ENCODE measurements at places on chromosomes 16 and 17.
A peak's percentile ranks its signal among the peaks of the same experiment; 100 is the strongest.

DNA sequence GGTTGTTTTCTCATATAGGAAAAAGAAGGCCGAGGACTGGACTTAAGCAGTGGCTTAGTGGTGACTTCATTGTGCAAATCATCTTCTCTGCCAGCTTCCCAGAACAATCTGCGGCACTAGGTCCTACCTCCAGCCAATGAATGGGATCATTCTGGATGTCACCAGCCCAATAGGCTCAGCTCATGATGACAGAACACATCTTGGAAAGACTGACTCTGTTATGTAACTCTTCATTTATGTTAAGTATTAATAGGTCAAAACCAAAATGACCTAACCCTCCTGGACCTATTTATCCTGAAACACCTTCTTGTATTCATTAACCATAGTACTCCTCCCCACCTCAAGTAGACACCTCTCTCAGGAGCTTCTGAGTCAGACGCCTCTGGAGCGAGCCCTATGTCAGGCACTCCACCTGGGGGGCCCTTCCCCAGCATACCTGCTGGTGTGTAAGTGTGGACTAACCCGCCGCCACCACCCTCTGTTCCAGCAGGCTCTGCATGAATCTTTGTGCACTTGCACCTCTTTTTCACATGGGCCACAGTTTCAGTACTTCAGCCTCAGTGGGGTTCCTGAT lies 7.2 kb downstream of the ARL2BP start:
- no peak for DNase-seq

DNA sequence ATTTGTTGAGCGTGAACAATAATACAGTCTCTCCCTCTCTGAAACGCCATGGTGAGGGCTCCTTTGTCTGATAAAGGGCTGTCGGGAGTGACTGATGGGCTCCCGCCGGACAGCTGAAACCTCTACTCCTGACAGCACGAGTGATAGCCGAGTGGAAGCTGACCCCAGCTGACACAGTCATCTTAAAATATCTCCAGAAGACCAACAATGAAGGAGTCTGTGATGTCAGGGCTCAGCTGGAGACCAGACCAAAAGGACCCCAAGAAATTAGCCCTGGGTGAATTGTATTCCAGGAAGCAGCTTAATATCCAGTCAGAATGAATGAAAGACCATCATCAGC lies 22.4 kb downstream of the CCDC182 start:
- DNase-seq, result no peak

GRCh38 chr16:14003074-14003570 lies 68.0 kb upstream of the MRTFB start:
- no peak for DNase-seq

GRCh38 chr16:69818891-69819545 lies 56.9 kb downstream of the WWP2 start:
- DNase-seq, result no peak

DNA sequence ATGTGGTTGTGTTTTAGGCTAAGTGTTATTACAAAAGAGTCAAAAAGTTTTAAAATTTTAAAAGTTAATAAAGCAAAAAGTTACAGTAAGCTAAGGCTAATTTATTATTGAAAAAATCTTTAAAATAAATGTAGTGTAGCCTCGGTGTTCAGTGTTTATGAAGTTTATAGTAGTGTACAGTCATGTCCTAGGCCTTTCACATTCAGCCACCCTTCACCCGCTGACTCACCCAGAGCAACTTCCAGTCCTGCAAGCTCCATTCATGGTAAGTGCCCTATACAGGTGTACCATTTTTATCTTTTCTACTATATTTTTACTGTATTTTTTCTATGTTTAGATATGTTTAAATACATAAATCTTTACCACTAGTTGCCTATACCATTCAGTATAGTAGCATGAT lies 98.5 kb upstream of the RPRML start:
- DNase-seq, result no peak

GRCh38 chr17:37037590-37038155 lies 88.9 kb downstream of the AATF start:
- no peak for DNase-seq

GRCh38 chr17:49194297-49194607 lies 16.1 kb downstream of the GNGT2 start:
- no peak for DNase-seq

GRCh38 chr16:68985268-68985667 lies 120.2 kb upstream of the HAS3 start:
- DNase-seq, result no peak

GRCh38 chr17:75153780-75154194 lies 525 bp downstream of the JPT1 start:
- no peak for DNase-seq

DNA sequence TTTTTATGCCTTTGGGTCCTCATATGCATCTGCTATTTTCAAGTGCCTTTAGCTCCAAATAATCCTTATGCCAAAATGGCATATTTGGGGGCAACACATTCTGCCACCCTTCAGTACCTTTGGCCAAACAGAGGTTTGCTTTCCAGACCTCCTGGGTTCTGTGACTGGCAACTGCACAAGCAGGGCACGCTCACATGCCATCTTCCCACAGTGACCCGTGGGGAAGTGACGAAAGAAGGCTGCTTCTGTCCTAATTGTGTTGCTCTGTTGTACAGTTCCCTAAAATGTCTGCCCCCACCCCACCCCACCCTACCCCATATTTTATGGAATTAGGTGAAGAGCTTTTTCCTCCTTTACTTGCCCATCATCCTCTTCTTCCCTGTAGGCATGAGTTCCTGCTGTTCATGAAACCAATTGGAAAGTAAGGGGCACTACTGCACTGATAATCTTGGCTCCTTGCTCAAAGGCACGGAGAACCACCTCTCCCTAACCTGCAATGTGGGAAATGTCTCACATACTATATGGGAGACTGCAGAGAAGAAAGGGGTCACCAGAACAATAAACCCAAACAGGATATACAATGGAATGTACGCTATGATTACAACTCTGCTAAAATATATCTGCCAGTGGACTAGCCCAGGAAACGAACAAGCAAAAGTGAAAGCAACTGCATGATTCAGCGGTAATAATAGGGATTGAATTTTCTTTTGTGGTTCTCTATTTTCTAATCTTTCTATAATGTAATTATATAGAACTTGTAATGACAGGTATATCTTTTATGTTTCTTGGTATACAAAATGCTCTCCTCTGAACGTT lies 3.3 kb upstream of the SLFN12L start:
- no peak for DNase-seq

- DNase-seq, result no peak
These were observed 19.2 kb downstream of the PAFAH1B1 start for GRCh38 chr17:2612630-2613029.

- DNase-seq, result no peak
These were observed 589 bp downstream of the ARL6IP1 start for GRCh38 chr16:18800775-18801144.

DNA sequence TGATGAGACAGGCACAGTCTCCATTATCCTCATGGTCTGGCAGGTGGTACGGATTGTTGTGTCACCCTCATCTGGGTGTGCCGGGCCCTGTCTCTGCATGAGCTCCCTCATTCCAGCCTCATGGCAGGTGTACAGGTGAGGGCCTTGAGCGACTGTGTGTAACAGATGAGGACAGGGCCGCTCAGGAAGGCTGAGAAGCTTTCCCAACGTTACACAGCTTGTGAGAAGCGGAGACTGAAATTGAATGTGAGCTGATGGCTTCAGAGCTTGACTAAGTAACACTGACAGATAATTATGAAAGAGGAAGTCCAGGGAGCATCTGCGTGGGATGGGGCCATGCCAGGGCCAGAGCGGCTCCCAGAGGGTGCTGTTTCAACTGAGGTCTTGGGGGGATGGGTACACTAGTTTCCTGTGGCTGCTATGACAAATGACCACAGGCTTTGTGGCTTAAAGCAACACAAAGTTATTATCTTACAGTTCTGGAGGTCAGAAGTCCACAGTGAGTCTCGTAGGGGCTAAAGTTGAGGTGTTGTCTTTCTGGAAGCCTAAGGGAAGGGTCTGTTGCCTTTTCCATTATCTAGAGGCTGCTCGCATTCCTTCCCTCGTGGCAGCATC lies 36.7 kb downstream of the CMIP start:
- no peak for DNase-seq

- no peak for DNase-seq
These were observed 1.0 kb downstream of the MED1 start for GRCh38 chr17:39450051-39450450.

DNA sequence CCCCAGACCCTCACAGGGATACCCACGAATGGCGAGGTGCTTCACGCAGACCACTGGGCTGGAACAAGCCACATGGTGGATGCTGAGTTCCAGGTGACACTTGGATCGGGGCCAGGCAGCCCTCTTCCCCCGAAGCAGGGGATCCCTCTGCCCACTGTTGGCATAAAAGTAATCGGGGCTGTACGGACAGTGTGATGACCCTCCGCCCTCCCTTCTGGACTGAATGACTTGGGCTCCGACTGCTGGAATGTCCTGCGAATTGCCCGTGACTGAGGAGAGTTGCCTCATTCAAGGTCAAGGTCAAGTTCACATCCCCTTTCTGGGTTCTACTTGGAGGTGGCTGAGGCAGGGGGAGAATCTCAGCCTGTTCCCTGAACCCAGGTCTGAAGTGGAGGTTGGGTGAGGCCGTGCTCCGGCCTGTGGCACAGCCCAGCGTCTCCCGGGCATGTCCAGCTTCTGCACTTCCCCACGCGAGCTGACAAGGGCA lies 28.5 kb upstream of the CREBBP start:
- no peak for DNase-seq

- DNase-seq, result no peak
These were observed 719 bp downstream of the NGFR start for GRCh38 chr17:49495842-49496182.

GRCh38 chr17:15782866-15783265 lies 50.8 kb downstream of the TBC1D26 start:
- DNase-seq, result no peak

GRCh38 chr17:19343256-19343630 lies 19.3 kb downstream of the B9D1 start:
- DNase-seq, result no peak

DNA sequence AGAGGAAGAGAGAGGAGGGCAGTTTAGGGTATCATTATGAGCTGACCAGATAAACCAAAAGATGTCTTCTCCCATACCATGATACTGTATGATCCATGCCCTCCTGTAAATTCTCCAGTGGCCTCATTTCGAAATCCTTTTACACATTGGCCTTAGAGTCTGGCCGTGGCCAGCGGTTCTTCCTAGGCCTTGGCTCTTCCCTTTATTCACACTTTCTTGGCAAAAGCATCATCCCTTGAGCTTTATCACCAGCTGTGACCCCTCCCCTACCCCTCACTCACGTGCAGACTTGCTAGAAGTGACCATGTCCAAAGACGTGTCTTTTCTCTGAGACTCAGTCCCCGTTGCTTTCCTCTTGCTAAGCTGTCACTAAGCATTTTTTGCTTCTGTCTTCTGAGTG lies 22.8 kb downstream of the KATNIP start:
- DNase-seq, result no peak

GRCh38 chr17:7383742-7384488 lies 3.0 kb downstream of the TNK1 start:
- DNase-seq, result peak; percentile 70

DNA sequence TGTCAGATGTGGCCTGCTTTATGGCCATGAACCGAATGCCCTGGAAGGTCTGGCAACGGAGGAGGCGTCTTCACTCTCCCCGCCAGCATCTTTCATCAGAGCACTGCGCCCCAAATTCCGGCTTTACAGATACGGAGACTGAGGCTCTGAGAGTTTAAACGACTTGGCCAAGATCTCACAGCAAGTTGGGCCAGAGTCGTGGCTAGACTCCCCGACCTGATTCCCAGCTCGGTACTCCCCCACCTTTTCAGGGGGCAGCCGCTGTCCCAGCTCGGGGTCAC lies 1.7 kb downstream of the NGFR start:
- no peak for DNase-seq

DNA sequence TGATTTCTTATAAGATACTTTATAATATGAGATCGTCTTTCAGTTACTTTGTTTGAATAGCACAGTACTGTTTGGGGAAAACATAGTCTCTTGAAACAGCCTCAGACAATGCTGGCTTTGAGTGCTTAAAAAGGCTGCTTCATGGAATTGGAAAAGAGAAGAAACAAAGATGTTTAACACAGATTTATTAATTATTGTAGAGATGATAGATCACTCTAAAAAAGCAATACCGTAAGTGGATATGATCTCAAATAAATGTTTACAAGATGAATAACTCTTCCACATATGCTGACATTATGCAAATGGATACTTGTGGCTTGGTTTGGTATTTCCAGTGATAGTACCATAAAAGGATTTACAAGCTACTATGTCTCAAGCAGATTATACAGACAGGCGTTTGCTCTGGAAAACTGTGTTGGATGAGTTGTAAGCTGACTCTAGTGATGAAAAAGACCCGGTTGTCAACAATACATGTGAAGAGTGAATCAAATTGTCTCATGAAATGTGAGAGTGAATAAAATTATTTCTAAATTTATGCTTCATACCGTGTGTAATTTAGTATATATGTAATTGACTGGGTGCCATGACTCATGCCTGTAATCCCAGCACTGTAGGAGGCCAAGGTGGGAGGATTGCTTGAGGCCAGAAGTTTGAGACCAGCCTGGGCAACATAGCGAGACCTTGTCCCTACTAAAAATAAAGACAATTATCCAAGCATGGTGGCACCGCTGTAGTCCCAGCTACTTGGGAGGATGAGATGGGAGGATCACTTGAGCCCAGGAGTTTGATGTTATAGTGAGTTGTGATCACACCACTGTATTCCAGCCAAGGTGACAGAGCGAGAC lies 105.4 kb downstream of the FTO start:
- no peak for DNase-seq

DNA sequence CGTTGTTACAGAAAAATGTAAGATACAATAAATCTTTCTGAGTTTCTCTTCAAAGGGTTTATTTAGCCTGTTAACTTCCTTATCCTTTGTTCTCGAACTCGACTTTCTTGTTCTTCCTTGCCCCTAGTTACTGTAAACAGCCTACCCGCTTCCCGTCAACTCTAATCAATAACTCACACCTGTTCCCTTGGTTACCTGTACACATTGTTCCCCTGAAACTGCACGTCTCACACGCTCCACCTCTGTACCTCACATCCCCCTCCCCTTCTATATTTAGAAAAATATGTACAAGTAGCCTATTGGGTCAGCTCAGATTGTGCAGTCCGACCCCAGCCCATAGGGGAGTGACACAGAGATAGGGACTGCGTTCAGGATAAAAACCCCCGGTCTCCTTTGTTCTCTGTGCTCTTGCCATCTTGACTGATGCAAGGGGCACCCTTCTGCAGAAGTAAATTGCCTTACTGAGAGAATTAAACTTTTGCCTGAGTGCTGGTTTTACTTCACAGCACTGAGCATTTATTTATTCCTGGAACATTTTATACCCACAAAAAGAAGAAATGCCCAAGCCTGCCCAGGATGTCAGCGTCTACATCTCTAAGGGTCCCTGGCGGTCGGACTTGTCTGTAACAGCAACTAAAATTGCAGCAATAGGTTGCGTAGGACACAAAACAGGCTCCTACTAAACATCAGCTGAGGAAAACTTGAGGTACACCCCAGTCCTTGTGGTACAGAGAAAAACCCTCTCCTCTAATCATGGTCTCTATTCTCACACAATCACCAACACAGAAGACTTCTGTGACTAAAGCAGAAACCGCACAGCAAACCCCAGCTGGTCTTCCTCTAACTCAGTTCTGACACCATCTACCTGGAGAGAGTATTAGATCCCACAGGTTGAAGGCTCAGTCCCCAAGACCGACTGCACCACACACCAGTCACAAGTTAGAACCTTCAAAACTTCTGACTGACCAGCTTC lies 11.3 kb downstream of the WDR45B start:
- DNase-seq, result no peak

Measured in T follicular helper cell (primary cell).